ENCODE measurements at places on chromosomes 1 and 21.

GRCh38 chr1:232468249-232468648, 161.7 kb downstream of the SIPA1L2 start:
- no peak for DNase-seq

- DNase-seq: no peak
Observed at GRCh38 chr1:97350662-97351061, 570.2 kb downstream of the DPYD start.

DNA sequence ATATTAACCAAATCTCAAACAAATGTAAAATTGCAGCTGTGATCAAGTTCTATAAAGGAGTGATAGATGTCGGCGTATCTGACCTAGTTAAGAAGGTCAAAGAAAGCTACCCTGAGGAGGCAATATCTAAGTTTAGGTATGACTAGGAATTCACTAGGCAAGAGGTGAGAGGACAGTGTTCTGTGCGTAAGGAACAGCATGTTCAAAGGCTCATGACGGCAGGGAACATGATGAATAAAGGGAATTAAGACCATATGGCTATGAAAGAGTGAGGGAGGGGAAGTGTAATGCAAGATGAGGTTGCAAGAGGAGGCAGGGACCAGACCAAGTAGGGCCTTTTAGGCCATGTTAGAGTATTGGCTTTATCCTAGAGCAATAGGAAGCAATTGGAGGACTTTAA, 8.6 kb downstream of the LIX1L start:
- no peak for DNase-seq

DNA sequence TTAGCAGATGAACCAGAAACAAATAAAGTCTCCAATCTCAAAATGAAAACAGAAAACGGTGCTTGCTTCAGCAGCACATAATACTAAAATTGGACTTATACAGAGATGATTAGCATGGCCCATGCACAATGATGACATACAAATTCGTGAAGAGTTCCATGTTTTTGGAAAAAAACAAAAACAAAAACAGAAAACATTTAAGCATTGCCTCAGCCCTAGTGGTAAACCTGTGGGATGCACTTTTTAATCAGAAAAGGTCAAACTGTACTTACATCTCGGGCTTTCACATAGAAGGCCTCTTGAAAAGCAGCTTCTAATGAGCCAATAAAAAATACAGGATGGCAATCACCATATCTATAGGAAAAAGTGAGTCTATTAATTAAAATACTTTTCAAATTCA, 159.1 kb upstream of the DMRTA2 start:
- DNase-seq: no peak

DNA sequence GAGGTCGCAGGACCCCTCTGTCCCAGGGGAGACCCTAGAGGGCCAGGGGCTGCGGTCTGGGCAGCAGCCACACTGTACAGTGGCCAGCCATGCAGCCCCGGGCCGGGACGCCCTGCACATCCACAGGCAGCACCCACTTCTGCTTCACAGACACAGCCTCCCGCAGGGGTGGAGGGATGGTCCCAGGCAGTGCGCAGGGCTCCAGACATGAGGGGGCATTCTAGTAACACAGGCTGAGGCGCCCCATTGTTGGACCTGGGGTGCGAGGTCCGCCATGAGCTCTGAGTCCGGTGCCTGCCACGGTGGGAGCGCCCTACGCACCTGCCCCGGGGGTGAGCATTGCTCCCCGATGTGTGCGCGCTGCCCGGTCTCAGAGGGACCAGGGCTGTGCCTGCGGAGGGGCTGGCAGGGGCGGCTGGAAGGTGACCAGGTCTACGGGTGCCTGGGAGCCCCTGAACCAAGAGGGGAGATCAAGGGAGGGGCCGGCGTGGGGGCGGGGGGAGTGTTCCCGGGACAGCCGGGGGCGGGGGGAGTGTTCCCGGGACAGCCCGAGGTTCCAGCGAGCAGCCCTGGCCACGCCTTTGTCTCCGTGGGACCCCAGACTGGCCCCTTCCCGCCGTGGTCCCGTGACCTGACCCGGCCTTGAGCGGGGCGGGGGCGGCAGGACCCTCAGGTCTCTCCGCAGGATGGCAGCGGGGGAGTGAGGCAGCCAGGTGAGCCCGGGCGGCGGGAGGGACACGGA, 4.5 kb downstream of the MMEL1 start:
- no peak for DNase-seq

- no peak for DNase-seq
Observed at GRCh38 chr1:30700528-30701257, 22.7 kb downstream of the MATN1 start.

DNA sequence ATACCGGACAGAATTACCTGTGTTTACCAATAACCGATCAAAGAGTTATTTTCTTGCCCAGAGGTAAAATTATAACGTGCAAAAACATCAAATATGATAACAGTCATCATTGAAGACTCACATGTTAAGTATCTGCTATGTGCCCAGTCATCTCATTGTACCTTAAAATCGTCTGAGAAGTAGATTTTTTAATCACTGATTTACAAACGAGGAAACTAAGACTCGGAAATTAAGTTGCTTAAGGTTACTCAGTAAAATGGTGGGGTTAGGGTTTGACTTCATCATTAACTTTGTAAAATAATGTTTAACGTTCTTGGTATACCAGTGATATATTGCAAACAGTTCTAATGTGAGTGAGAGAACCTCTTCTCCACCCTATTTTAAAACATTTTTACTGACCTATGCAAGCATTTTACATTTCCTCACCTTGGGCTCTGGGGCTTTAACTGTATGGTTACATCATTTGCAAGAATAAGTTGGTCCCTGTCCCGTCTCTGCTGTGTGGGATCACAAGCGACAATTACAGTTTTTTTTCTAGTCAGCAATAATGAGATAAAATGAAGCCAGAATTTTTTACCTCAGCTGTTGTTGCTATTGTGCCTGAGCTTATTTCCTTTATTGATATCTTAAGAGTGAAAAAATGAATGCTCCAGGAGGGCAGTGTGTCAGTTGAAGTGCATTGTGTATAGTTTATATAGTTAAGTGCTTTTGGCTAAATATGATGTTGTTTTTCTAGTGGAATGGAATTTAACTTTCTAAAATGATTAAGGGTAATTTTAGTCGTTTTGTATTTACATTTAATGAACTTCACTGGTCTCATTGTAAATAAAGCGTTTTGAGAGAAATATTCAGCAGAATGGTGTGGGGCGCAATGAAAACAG, 2.7 kb downstream of the RPRD2 start:
- DNase-seq: no peak

- no peak for DNase-seq
Observed at GRCh38 chr1:206575165-206575893, 36.9 kb downstream of the EIF2D start.

Measured in NCI-H1092 (cell line).